ENCODE measurements at places on chromosomes 11 and 22.

GRCh38 chr22:37623075-37624016 lies 14.7 kb downstream of the GGA1 start:
- peak; percentile 32 for DNase-seq

DNA sequence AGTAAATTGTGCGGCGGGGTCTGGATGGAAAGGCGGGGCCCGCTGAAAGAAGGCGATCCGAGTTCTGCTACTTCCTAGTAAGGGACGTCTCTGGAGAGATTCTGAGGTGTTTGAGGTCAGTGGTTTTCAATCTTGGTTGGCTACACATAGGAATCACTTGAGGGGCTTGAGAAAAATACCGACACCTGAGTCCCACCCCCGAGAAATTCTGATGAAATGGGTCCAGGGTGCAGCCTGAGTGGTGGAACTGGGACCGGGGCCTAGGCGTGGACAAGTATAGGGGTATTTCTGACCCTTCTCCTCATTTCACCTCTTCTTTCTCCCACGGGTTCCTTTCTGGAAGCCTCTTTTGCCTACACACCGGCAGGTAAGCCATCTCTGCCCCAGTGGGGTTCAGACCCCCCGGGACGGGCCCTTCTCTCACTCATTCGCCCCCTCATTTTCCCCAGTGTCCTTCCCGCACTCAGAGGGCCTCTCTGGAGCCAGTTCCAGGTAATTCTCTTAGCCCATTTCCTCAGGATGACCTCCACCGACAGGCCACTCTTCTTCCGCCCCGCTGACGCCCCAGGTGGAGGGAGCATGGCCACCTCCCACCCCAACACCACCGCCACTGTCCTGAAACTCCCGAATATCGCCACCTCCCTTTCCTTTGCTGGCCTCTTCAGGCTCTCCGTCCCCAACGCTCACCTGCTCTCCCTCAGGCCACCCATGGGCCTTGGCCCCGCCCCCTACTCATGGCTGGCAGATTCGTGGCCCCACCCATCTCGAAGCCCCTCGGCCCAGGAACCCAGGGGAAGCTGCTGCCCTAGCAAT lies 11.8 kb downstream of the ROBO3 start:
- no peak for DNase-seq

- DNase-seq: peak; percentile 38
Measured at GRCh38 chr22:49934891-49935557, 16.6 kb downstream of the CRELD2 start.

DNA sequence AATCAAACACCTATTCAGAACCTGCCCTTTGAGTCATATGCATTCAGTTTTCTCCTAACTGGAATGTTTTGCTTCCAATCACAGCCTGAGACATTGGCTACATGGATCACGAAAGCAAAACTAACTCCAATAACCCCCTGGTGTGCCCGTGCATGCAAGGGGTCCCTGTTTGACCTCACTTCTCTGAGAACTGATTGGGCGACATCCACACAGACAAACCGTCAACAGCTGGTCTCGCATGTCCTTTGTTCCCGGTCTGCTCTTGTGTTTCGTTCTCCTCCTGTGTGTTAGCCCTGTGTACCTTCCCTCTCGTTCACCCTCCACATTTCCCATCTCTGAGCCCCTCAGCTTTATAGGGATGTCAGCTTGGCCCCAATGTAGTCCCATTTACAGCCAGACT lies 67.2 kb upstream of the TTC12 start:
- DNase-seq: no peak

- no peak for DNase-seq
Measured at GRCh38 chr11:71937826-71938225, 9.0 kb downstream of the RNF121 start.

- no peak for DNase-seq
Measured at GRCh38 chr11:9825315-9825714, 161.4 kb downstream of the SWAP70 start.

GRCh38 chr11:6654281-6655019 lies 1.2 kb downstream of the DCHS1 start:
- peak; percentile 15 for DNase-seq

DNA sequence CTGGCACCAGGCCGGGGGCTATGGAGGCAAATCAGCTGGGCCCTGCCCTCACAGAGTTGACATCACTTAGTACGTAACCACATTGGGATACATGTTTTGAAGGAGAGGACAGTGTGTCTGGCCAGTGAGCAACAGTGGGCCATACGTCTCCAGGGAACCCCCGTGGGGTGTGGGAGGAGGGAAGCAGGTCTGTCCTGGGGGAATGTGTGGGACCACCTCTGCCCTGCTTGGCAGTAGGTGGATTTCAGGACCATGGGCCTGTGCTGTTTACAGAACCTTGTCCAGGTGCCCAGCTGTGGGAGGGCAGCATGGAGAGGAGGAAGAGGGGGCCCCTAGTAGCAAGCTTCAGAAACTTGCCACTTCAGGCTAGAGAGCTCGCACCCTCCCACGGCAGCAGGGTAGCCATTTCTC lies 21.0 kb downstream of the P2RY2 start:
- DNase-seq: no peak

- DNase-seq: no peak
Measured at GRCh38 chr11:110251836-110252235, 44.6 kb downstream of the RDX start.

- no peak for DNase-seq
Measured at GRCh38 chr11:134207538-134208239, 16.1 kb downstream of the NCAPD3 start.

- DNase-seq: no peak
Measured at GRCh38 chr11:63462137-63462536, 28.8 kb downstream of the PLAAT5 start.

DNA sequence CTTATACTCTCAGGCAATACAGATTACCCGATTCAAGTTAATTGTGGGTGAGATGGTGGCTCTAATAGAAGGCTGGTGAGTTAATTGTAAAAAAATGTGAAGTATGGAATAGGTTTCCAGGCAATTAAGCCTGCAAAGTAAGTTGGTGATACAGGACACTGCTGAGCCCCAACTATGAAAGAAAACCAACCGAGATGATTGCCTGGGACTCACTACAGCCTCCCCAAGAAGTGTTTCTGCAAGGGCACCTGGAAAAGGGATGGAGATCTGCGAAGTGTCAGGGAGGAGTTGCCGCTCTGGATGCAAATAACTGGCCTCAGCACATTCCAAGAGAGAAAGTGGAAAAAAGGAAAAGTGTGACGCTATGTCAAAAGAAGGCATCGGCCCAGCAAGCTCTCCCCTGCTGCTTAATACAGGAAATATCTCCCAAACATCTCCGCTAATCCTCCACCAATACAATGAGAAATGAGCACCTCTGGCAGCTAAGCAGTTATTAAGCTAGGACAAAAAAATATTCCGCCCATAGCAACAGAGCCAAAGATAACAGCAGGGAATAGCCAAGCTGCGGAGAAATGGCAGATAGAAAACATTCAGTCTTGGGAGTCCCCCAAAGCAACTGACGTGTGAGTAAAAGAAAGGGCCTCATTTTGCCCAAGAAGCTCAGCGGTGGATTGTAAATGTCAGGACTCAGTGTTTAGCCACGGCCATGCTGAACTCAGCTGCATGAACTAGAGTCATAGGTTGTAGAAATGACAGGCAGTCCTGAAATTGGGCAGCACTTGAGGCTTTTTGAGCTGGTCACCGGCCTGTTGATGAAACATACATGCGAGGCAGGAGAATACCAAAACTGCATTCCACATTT lies 133.7 kb downstream of the SNX19 start:
- DNase-seq: no peak

GRCh38 chr11:78818201-78818600 lies 243.5 kb upstream of the NARS2 start:
- no peak for DNase-seq

DNA sequence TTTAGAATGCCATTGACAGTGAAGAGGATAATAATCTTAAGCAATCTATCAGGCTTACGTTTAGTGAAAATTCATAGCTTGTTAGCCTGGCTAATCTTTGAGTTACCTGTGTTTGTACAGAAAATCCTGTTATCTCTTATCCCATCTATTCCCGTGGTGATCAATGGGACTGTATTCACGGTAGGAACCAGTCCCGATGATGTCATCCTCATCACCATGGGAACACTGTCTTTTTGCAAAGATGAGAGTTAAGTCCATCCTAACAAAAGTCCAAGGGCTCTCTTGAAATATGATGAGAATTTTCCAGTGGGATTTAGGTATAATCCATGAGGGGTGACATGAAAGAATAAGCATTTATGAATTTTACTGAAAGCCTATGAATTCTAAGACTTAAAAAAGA lies 762.2 kb downstream of the ETS1 start:
- DNase-seq: no peak

GRCh38 chr11:74443071-74443864 lies 24.1 kb downstream of the KCNE3 start:
- no peak for DNase-seq

GRCh38 chr11:67270256-67271204 lies 4.3 kb downstream of the GRK2 start:
- no peak for DNase-seq

DNA sequence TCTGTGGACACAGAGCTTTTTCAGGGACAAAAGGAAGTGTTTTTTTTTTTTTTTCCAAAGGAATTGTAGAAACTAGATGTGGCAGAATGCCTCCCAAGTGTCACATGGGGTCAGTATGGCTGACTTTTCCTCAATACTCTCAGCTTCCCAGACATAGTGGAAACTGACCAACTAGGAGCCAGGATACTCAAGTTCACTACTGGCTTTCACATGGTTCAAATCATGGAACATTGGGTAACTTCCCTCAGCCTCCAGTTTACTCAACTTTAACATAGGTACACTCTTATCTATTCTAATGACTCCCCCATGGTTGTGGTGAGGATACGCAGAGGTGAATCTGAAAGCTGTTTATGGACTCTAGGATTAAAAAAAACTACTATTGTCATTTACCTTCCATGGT lies 1.4 kb downstream of the SLC5A1 start:
- no peak for DNase-seq

GRCh38 chr11:75445315-75445953 lies 12.4 kb upstream of the KLHL35 start:
- DNase-seq: peak; percentile 31

DNA sequence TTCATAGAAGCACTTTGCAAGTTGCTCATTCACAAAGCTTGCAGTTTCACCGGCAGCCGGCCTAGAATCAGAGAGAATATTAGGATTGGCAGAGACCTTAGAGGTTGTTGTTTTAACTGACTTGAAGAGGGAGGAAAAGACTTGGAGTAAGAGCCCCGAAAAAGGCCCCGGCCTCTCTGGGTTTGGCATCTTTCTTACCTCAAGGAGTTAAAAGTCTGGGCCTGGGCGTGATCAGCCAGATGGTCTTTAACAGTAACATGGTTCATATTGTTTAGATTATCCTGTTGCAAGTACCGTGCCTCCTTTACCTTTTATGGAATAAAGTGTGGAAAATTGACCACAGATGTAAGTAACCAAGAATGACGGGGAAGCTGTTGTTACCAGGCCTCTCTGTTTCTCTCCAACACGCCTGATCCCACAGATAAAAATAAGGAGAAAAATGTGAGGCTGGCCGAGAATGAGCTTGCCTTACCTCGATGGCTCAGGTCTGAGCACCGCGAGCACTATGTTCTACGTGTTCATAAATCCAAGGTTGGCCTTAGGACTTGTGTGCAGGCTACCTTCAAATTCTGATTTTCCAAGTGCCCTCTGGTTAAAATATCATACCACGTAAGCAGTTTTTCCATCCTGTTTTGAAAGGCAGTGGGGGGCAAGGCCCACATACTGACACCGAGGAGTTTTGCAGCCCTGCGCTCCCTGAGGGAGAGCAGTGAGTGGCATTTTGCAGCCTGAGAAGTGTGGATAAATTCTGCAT lies 56.4 kb downstream of the PARVA start:
- DNase-seq: no peak

GRCh38 chr11:64631675-64632074 lies 40.7 kb downstream of the SLC22A12 start:
- no peak for DNase-seq
